NCI-H1694 treated with DMSO at 0.1 percent for 48 hours (cell line): ENCODE measurements at places on chromosomes 13 and 19.

DNA sequence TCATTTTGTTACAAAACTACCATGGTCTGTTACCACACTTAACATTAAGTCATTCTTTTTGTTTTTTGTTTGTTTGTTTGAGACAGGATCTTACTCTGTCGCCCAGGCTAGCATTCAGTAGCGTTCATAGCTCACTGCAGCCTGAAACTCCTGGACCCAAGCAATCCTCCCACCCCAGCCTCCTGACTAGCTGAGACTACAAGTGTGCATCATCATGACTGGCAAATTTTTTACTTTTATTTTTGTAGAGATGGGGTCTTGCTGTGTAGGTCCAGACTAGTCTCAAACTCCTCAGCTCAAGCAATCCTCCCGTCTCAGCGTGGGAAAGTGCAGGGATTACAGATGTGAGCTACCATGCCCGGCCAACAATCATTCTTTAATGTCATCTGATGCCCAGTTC is 3.3 kb downstream of the ALDH16A1 start:
- no peak for DNase-seq

DNA sequence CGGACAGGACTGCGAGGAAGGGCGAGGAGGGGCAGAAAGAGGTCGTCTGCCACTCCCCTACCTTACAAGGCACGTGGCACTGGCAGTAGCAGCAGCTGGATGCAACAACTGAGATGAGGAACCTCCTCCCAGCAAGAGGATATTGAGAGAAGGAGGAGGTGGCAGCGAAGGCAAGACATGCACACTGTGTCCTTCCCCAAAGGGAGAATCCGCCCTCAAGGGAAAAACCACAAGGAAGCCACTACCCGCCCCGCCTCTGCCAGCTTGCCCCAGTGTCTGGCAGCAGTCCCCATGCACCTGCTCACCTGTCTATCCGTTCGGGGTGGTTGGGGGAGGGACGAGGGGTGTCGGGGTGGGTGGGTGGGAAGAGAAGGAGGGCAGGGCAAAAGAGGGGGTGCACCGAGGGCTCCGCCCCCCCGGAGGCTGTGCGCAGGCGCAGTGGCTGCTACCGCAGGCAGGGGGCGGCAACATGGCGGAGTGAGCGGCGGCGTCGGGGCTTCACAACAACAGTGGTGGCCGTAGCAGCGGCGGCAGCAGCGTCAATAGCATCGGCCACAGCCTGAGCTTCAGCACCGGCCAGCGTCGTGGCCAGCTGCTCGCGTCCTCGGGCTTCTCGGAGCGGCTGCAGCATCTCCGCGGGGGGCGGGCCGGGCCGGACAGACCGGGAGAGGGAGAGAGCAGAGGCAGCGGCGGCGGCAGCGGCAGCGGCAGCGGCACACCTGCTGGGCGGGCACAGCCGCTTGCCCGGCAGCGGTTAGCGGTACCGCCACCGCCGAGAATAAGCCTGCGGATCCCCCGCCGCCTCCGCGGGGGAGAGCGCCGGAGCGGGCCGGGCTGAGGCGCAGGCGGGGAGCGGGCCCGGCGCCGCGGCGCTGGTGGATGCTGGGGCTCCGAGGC is at the start of gene NBEA:
Gene NBEA (plus strand): TSS at position 436 of the 897 bp plus-strand sequence. CDS start 551 bp downstream, outside the sequence.
- peak; percentile 50 for DNase-seq

GRCh38 chr13:91544723-91545122 is 146.3 kb downstream of the GPC5 start:
- DNase-seq, result no peak

- no peak for DNase-seq
These were observed 19.7 kb upstream of the GTF3A start for GRCh38 chr13:27404680-27405079.

- DNase-seq, result peak; percentile 20
These were observed 15.4 kb downstream of the SHANK1 start for GRCh38 chr19:50703915-50704796.

DNA sequence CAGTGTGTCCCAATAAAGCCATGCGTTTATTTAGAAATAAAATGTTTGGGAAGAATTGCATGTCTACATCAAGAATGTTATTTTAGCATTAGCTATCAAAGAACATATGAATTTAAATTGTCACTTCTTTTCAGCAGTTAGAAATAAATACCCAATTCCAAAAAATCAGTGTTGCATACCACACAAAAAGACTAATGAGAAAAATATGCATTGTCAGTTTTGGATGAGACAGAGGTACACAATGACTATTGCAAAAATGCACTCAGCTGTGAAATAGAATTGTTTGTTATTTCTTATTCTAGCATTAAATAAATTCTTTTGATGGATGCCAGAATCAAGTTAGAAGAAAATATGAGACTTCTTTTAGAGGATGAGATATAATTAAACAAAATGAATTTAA is 833.9 kb downstream of the SLITRK1 start:
- DNase-seq, result no peak

DNA sequence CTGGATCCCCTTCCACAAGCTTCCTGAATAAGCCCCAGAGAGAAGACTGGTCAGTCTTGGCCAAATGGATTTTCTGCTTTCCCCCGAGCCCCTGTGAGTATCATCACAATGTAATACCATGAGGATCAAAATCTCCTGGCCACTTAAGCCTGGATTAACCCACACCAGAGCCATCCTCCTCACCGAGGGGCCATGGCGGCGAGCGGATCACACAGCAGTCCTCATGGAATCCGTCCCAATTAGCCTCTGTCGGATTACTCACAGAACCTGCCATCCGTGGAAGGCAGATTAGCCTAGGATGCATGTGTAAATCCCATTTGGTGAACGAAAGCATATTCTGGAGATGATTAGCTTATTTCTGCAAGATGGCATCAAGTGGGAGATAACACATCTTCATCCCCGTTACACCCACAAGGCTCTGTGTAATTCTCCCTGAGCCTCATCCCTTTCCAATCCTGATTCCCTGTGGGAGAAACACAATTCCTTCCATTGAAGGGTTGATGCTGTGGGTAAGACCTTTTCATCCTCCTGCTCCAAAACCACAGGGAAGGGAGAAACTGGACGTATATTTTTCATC is 42.5 kb downstream of the GNG7 start:
- DNase-seq, result no peak
